PC-3 (cell line): ENCODE measurements at places on chromosomes 4 and X. TPM values are rescaled to one million over a fixed set of nuclear protein-coding genes. Genes with fewer than 3 reads are reported as not detected.

HSD17B13 gene
- 0.18 TPM in 1 of 2 replicates, not detected in the other for total RNA-seq

CPE gene
- 15.4 and 15.5 TPM in 2 replicates for total RNA-seq

GAGE2A gene
- not detected in 2 replicates for total RNA-seq

RTL3 gene
- total RNA-seq, result not detected in 2 replicates

HSFX4 gene
- not detected in 2 replicates for total RNA-seq

ERCC6L gene
- total RNA-seq, result 13.0 and 14.6 TPM in 2 replicates

SPATA4 gene
- 0.15 TPM in 1 of 2 replicates, not detected in the other for total RNA-seq

ZXDA gene
- total RNA-seq, result 2.9 and 3.2 TPM in 2 replicates

POF1B gene
- not detected in 2 replicates for total RNA-seq

CC2D2A gene
- total RNA-seq, result 13.1 and 13.4 TPM in 2 replicates

GRCh38 chr4:39124885-39125599 lies 57.3 kb upstream of the WDR19 start:
- H3K4me1 ChIP-seq, result no peaks in the 10 kb centered on the region
- H3K27ac ChIP-seq, result no peak overlapping the region
- no peak overlapping the region for H3K4me3 ChIP-seq

GRCh38 chrX:81957318-81957717 lies 755.4 kb downstream of the SH3BGRL start:
- H3K27me3 ChIP-seq, result no peaks in the 10 kb centered on the region
- no peak for DNase-seq
- H3K4me1 ChIP-seq, result no peaks in the 10 kb centered on the region
- no peak overlapping the region for H3K27ac ChIP-seq

GRCh38 chr4:8117278-8117682 lies 41.3 kb downstream of the ABLIM2 start:
- H3K36me3 ChIP-seq, result no peaks in the 10 kb centered on the region
- DNase-seq, result peak; percentile 52
- H3K4me1 ChIP-seq, result no peaks in the 10 kb centered on the region
- no peak overlapping the region for H3K27ac ChIP-seq
- no peaks in the 10 kb centered on the region for H3K27me3 ChIP-seq
- H3K4me3 ChIP-seq, result no peak overlapping the region

DNA sequence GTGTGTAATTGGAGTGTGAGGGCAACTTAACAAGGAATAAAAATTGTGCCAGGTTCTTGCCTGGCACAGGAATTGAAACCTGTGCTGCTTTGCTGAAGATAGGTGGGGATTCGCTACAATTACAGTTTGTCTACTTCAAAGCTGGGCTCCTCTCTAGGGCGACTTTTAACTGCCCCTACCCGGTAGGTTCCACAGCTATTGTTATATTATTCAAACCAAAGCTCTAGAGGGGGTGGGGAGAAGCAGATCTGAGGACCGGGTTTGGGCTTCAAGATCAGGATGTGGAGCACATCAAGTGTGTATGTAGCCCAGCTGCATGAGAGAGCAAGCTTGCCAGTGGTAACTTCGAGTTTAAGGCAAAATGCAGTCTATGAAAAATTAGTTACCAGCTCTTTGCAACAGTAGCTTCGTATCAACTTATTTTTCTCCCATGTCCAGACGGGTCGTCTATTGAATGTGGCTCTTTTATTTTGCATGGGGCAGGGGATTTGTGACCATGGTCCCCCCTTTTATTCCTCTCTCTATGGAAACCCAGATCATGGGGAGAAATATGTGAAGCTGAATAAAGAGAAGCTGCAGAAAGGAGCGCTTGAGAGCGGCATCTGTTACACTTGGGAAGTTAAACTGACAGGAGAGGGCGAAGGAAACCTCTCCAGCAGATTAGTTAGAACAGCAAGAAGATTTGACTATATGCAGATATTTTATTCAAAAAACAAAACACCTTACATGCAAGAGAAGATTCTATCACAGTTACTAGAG lies 3.2 kb upstream of the POU3F4 start:
- H3K27me3 ChIP-seq, result peaks cover 67% of the 10 kb centered on the region
- DNase-seq, result no peak
- no peak overlapping the region for H3K27ac ChIP-seq
- no peak overlapping the region for H3K4me3 ChIP-seq
- no peaks in the 10 kb centered on the region for H3K36me3 ChIP-seq

- no peak overlapping the region for H3K4me3 ChIP-seq
- H3K4me1 ChIP-seq, result 0 out of 2 replicates have a peak, but pooled peaks cover 3% of the 10 kb centered on the region
- peak; percentile 66 for DNase-seq
- H3K27me3 ChIP-seq, result no peaks in the 10 kb centered on the region
These were observed 1099.9 kb downstream of the RAPGEF2 start for GRCh38 chr4:160202802-160203201.

DNA sequence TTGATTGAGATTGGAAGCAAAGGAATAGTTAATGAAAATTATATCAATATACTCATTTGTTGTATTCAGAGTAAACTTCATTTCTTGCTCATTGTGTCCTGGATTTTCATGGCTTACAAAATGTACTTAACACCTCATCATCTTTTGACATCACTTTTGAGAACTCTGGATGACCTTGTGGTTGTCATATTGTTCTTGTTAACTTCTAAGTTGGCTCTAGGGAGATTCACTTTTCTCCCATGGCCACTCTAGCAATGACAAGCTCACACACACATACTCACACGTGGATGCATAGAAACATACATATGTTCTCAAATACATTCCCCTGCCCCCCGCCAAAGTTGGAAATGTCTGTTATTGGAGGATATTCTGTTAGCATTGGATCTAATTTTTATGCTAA lies 15.3 kb downstream of the PHEX start:
- no peaks in the 10 kb centered on the region for H3K4me1 ChIP-seq
- no peak overlapping the region for H3K4me3 ChIP-seq
- no peaks in the 10 kb centered on the region for H3K36me3 ChIP-seq
- no peaks in the 10 kb centered on the region for H3K27me3 ChIP-seq
- no peak overlapping the region for H3K27ac ChIP-seq

- no peaks in the 10 kb centered on the region for H3K36me3 ChIP-seq
- no peak overlapping the region for H3K4me3 ChIP-seq
- no peaks in the 10 kb centered on the region for H3K4me1 ChIP-seq
- DNase-seq, result no peak
- H3K27me3 ChIP-seq, result no peaks in the 10 kb centered on the region
These were observed 15.0 kb upstream of the TMEM144 start for GRCh38 chr4:158195297-158195696.

GRCh38 chr4:118941799-118942198 lies 53.1 kb downstream of the SYNPO2 start:
- H3K4me3 ChIP-seq, result peak overlapping the region; percentile 49; the same call in 1 of the 2 replicates
- peak overlapping the region; percentile 54 for H3K27ac ChIP-seq
- DNase-seq, result peak; percentile 70
- H3K36me3 ChIP-seq, result no peaks in the 10 kb centered on the region
- H3K4me1 ChIP-seq, result peaks cover 16% of the 10 kb centered on the region

DNA sequence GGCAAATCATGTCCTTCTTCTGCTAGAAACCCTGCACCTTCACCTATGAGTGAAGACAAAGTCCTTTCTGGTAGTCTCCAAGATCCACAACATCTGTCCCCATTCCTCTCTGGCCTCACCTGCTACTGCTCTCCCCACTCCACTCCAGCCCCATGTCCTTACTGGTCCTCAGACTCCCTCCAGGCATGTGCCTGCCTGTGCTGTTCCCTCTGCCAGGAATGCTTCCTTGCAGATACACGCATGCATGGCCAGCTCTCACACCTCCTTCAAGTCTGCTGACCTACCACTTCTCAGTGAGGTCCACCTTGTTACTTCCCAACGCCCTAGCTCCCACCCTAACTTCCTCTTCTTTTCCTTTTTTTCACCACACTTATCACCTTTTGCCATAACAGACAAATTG lies 18.1 kb downstream of the HMGB2 start:
- H3K4me3 ChIP-seq, result no peak overlapping the region
- no peaks in the 10 kb centered on the region for H3K27me3 ChIP-seq
- H3K4me1 ChIP-seq, result peaks cover 9% of the 10 kb centered on the region
- no peak for DNase-seq
- no peak overlapping the region for H3K27ac ChIP-seq
- no peaks in the 10 kb centered on the region for H3K36me3 ChIP-seq

DNA sequence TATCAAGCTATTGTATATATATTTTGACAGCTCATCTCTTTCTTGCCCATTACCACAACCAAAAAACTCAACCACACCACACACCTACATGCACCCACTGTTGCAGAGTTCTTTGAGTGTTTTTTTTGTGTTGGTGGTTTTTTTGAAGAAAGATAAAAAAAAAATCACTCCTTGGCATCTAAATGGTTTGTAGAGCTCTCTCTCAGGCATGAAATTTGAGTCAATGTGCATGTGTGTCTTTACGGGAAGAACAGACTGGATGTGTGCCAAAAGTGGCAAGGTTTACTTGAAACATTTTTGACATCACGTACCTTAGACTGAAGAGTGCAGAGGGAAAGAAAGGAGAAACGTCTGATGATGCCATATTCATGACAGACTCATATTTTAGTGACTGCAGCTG lies 154.2 kb downstream of the FHIP1A start:
- DNase-seq, result peak; percentile 22
- H3K27ac ChIP-seq, result no peak overlapping the region
- H3K36me3 ChIP-seq, result no peaks in the 10 kb centered on the region
- no peaks in the 10 kb centered on the region for H3K27me3 ChIP-seq
- H3K4me3 ChIP-seq, result no peak overlapping the region

GRCh38 chr4:48195374-48195773 lies 61.3 kb upstream of the TXK start:
- H3K27me3 ChIP-seq, result no peaks in the 10 kb centered on the region
- DNase-seq, result no peak
- no peak overlapping the region for H3K27ac ChIP-seq
- no peak overlapping the region for H3K4me3 ChIP-seq
- no peaks in the 10 kb centered on the region for H3K36me3 ChIP-seq

GRCh38 chr4:1752284-1753041 lies 31.1 kb downstream of the TACC3 start:
- no peaks in the 10 kb centered on the region for H3K4me1 ChIP-seq
- no peak for DNase-seq
- H3K4me3 ChIP-seq, result no peak overlapping the region
- H3K36me3 ChIP-seq, result no peaks in the 10 kb centered on the region

GRCh38 chr4:8274765-8275547 lies 5.4 kb downstream of the HTRA3 start:
- H3K4me1 ChIP-seq, result peaks cover 24% of the 10 kb centered on the region
- no peak overlapping the region for H3K27ac ChIP-seq
- H3K27me3 ChIP-seq, result no peaks in the 10 kb centered on the region
- H3K36me3 ChIP-seq, result no peaks in the 10 kb centered on the region
- no peak overlapping the region for H3K4me3 ChIP-seq
- DNase-seq, result no peak

GRCh38 chrX:80022363-80023031 lies 7.9 kb downstream of the TBX22 start:
- peak overlapping the region; percentile 35 for H3K4me3 ChIP-seq
- H3K36me3 ChIP-seq, result no peaks in the 10 kb centered on the region
- DNase-seq, result no peak
- no peaks in the 10 kb centered on the region for H3K4me1 ChIP-seq
- peaks cover 4% of the 10 kb centered on the region; the same call in 1 of the 2 replicates for H3K27me3 ChIP-seq

GRCh38 chrX:1587161-1587560 lies 4.2 kb upstream of the AKAP17A start:
- no peaks in the 10 kb centered on the region for H3K36me3 ChIP-seq
- no peak for DNase-seq
- no peaks in the 10 kb centered on the region for H3K27me3 ChIP-seq
- no peak overlapping the region for H3K4me3 ChIP-seq
- H3K4me1 ChIP-seq, result peaks cover 5% of the 10 kb centered on the region; the same call in 1 of the 2 replicates

GRCh38 chrX:134599184-134599914 lies 58.9 kb downstream of the PLAC1 start:
- H3K36me3 ChIP-seq, result no peaks in the 10 kb centered on the region
- no peaks in the 10 kb centered on the region for H3K27me3 ChIP-seq
- DNase-seq, result no peak
- peaks cover 22% of the 10 kb centered on the region for H3K4me1 ChIP-seq

DNA sequence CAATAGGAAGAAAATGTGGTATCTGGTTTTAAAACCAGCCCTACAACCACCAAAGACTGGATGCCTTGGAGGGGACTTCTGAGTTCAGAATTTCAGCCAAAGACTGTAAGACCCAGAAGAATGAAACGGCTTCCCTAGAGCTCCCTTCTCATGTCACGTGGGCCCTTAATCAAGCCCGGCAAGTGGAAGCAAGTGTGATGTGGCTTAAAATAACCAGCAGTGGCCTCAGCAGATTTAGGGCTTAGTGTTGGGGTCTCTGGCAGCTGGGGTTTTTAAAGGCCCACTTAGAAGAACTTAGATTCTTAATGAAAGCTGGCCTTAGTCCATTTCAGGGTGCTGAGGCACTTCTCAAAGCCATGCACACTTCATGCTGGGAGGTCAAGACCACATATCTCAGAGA lies 111.2 kb upstream of the TBC1D9 start:
- H3K27me3 ChIP-seq, result peaks cover 90% of the 10 kb centered on the region
- H3K27ac ChIP-seq, result no peak overlapping the region
- H3K36me3 ChIP-seq, result no peaks in the 10 kb centered on the region
- DNase-seq, result no peak
- no peak overlapping the region for H3K4me3 ChIP-seq

DNA sequence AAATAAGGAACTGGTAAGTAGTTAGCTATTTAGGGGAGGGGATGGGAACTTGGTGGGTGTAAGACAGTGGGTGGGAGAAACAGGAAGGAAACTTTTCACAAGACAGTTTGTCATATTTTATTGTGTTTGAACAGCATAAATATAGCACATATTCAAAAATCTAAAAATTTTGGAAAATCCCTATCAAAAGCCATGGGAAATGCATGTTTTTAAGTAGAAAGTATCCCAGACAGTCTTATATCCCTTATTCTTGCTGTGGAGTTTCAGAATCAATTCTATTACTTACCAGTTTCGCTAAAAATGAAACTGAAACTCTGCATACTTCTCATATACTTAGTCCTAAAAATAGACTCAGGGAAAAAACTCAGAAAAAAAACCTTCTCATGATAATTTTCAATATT lies 22.3 kb upstream of the RASGEF1B start:
- no peak overlapping the region for H3K4me3 ChIP-seq
- H3K4me1 ChIP-seq, result peaks cover 14% of the 10 kb centered on the region; the same call in 1 of the 2 replicates
- H3K27ac ChIP-seq, result no peak overlapping the region
- H3K36me3 ChIP-seq, result no peaks in the 10 kb centered on the region

- DNase-seq, result peak; percentile 17
- no peak overlapping the region for H3K27ac ChIP-seq
- H3K4me1 ChIP-seq, result no peaks in the 10 kb centered on the region
- no peaks in the 10 kb centered on the region for H3K27me3 ChIP-seq
- H3K36me3 ChIP-seq, result no peaks in the 10 kb centered on the region
These were observed 732.7 kb upstream of the POU3F4 start for GRCh38 chrX:82775426-82775825.

GRCh38 chrX:5431823-5432222 lies 796.8 kb downstream of the NLGN4X start:
- H3K36me3 ChIP-seq, result no peaks in the 10 kb centered on the region
- H3K27ac ChIP-seq, result no peak overlapping the region
- H3K4me1 ChIP-seq, result no peaks in the 10 kb centered on the region
- H3K4me3 ChIP-seq, result no peak overlapping the region
- H3K27me3 ChIP-seq, result no peaks in the 10 kb centered on the region

GRCh38 chr4:7244331-7244665 lies 52.0 kb downstream of the SORCS2 start:
- DNase-seq, result no peak
- no peaks in the 10 kb centered on the region for H3K36me3 ChIP-seq
- no peak overlapping the region for H3K4me3 ChIP-seq
- no peak overlapping the region for H3K27ac ChIP-seq

- H3K4me1 ChIP-seq, result no peaks in the 10 kb centered on the region
- no peaks in the 10 kb centered on the region for H3K27me3 ChIP-seq
These were observed 533.2 kb upstream of the NR3C2 start for GRCh38 chr4:148975464-148975863.
